ENCODE measurements at places on chromosomes 2 and 18. TPM values are rescaled to one million over a fixed set of nuclear protein-coding genes. Genes with fewer than 3 reads are reported as not detected.
A peak's percentile ranks its signal among the peaks of the same experiment; 100 is the strongest.

ABCG8 gene
- not detected for total RNA-seq

ASPRV1 gene
- 2.1 TPM for total RNA-seq

GRCh38 chr2:106065983-106066820 lies 127.9 kb downstream of the UXS1 start:
- DNase-seq = no peak

GRCh38 chr2:63680455-63680854 lies 91.7 kb downstream of the MDH1 start:
- DNase-seq = no peak

- no peak for DNase-seq
Measured at GRCh38 chr2:78775291-78775690, 250.2 kb upstream of the REG3G start.

DNA sequence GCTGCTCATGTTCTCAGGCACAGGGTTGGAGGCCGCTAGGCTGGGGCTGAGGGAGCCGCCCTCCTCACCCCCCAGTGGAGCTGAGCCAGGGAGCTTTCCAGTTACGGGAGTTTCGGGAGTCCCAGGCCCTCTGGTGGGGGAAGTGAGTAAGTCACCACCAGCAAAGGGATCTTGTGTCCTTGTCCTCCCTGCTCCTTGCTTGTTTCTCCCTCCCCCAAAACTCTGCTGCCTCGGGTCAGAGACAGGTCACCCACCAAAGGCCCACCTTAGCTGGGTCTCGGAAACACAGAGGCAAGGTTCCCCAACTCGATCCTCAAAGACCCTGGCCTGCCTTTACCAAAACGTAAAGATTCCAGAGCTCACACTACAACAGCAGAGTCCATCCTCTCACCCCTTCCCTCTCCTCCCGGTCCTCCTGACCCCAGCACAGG lies 60.5 kb upstream of the POMC start:
- peak; percentile 78 for DNase-seq

- DNase-seq = peak; percentile 85
Measured at GRCh38 chr18:50297621-50298442, 10.3 kb upstream of the CXXC1 start.

DNA sequence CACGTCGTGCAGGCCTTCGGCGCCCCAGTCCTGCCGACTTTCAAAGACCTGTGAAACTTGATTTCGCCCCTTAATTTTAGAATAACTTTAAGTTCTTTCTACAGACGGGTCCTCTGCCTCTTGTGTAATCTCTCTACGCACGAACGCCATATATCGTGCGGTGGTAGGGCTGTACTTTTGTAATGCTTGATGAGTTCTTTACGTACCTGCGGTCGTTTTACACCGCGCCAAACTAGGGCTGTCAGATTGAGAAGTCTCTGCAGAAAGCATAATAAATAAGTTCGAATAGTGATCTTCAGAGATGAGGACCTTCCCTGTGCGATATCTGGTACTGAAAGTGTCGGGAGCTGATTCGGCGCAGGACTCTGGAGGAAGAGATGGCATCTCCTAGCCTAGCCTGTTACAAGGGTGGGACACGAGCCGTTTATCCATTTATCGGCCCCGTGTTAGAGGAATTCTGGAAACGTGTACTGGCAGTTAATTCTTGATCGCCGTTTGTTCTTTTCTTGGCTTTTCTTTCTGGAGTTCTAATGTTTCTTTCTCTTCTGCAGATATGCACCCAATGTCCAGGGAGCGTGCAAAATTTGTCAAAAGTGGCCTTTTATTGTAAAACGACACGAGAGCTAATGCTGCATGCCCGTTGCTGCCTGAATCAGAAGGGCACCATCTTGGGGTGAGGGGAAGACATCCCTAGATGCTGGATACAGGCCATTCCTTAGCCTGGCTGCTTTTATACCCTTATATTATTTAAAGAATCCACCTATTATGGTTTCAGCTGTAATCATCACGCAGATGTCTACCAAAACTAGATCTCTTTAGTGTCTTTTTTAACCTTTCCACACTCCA lies 781 bp upstream of the SLC5A6 start:
- DNase-seq = no peak

- DNase-seq = no peak
Measured at GRCh38 chr18:55338978-55339650, 248.9 kb downstream of the TCF4 start.

DNA sequence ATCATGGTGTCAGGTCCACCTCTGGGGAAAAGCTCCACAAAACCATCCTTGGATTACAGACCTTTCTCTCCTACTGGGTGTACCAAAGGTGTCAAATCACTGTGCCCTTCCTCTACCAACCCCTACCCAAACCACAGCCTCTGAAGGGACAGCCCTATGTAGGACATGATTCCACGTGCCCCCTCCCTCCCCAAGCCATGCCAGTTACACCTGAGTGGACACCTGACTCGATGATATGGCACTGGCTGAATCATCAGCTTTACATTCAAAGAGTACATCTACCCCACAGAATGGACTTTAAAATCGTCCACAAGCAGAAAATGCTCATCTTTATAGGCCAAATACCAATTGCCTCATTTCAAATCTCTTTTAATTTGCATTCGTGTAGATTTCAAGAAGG lies 26.0 kb downstream of the TRABD2A start:
- no peak for DNase-seq
